ENCODE measurements at places on chromosomes 13 and 19.

- peak; percentile 70 for DNase-seq
These were observed 8.8 kb upstream of the BBC3 start for GRCh38 chr19:47239610-47240296.

DNA sequence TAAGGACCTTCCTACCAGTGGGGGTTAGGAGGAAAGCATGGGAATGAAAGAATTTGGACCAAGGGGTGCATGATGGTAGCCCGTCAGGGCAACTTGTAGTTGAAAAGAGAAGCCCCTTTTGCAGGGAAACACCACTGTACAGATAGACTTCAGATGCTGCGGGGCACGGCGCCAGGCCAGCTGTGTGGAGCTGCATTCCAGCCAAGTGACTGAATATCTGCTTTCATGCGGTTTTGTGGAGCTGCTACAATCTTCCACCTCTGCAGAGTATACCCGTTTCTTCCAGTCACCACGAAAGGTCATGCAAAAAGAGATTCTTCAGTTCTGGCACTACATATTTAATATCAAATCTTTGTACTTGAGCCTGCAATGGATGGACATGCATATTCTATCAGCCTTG, 104.7 kb downstream of the RGCC start:
- no peak for DNase-seq

- DNase-seq: no peak
These were observed 1563.2 kb upstream of the MIR17HG start for GRCh38 chr13:89784161-89784809.

DNA sequence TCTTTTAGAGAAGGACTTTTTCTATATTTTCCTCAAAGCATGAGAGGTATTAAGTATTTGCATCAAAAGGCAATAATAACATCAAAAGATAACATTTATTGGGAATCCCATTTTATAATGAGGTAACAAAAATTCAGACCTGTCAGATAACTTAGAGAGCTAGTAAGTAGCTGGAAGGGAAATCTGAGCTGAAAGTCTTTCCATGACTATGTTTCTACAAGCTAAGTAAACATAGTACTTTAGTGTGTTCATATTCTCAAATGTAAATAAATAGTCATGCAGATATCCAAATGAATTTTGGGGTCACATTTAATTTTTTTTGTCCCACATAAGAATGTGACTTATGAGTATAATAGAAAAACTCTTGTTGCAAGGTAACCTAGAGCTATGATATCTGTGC, 87.3 kb upstream of the FBXL3 start:
- DNase-seq: no peak

DNA sequence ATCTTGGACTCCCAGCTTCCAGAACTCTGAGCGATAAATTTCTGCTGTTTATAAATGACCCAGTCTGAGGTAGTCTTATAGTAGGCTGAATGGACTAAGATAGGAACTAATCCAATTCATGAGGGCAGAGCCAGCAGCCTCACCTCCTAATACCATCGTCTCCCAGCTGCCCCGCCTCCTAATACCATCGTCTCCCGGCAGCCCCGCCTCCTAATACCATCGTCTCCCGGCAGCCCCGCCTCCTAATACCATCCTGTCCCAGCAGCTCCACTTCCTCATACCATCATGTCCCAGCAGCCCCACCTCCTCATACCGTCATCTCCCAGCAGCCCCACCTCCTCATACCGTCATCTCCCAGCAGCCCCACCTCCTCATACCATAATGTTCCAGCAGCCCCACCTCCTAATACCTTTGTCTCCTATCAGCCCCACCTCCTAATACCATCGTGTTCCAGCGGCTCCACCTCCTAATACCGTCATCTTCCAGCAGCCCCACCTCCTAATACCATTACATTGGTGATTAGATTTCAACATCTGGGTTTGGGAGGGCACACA, 2.4 kb upstream of the ARGLU1 start:
- peak; percentile 56 for DNase-seq

DNA sequence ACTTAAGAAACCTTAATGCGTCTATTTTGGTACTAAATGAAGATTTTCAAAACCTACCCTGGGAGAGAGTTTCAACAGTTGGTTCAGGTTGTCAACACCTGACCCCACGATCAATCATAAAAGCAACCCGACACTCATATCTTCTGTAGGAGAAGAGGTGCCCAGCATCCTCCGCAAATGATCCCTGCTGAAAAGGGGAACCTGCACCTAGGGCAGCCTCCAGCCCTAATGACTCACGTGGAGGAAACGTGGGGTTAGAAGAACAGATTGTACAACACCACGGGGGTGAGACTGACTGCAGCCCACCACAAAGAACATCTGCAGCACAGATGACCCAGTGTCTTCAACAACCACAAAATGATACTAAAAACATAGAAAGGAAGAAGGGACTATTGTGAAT, 116.3 kb downstream of the RAB20 start:
- DNase-seq: no peak

DNA sequence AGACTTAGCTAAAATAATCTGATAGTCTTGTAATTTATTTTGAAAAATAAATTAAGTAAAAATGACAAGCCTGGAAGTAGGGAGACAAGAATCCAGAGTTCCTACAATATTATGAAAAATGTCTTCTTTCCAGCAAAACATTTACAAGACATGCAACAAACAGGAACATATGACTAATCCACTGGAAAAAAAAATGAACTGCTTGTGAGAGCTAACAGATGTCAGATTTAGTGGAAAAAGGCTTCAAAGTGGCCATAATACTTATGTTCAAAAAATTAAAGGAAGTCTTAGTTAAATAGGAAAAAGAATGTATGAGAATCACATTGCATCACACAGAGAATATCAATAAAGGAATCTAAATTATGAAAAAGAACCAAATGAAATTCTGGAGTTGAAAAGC, 2082.0 kb upstream of the PCDH20 start:
- no peak for DNase-seq

DNA sequence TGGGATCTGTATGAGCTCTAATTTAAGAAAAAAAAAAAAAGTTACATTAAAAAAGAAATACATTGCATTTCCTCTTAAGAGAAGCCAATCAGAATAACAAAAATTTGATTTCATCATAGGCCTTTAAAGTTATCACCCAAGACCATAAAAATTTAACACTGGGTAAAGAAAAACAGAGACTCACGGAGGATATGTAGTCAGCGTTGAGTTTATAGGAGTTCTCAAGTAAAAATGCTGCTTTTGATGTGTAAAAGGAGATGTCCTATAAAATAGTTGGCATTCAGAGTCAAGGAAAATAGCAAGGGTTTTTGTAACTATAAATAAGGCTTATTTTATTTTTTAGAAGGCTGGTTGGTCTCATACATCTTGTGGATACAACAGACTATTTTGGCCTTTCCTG, 191.1 kb downstream of the EFNB2 start:
- no peak for DNase-seq

GRCh38 chr13:97401421-97401820, 32.5 kb upstream of the RAP2A start:
- DNase-seq: no peak

DNA sequence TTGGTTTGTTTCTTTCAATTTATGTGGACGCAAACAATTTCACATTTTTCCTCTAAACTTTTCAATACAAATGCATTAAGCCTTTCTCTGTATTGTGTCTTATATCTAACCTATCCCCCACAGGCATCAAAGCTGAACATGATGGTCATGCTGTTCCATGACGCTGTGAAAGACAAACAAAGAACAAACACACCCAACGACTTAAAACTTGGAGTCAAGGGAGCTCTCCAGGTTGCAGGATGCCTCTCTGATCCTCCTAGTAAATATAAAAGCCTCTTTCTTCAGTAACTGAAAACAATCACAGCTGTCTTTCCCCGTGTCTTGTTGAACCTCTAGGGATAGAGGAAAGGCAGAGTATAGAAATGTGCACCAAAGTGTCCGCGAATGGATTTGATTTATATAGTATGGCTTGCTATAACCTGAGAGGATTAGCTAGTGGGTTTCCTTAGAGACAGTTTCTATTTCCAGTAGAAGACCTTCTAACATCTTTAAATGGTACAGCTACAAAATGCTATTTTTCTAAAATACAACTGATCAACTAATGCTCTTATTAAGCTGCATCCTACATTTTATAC, 43.1 kb downstream of the PCDH9 start:
- no peak for DNase-seq

DNA sequence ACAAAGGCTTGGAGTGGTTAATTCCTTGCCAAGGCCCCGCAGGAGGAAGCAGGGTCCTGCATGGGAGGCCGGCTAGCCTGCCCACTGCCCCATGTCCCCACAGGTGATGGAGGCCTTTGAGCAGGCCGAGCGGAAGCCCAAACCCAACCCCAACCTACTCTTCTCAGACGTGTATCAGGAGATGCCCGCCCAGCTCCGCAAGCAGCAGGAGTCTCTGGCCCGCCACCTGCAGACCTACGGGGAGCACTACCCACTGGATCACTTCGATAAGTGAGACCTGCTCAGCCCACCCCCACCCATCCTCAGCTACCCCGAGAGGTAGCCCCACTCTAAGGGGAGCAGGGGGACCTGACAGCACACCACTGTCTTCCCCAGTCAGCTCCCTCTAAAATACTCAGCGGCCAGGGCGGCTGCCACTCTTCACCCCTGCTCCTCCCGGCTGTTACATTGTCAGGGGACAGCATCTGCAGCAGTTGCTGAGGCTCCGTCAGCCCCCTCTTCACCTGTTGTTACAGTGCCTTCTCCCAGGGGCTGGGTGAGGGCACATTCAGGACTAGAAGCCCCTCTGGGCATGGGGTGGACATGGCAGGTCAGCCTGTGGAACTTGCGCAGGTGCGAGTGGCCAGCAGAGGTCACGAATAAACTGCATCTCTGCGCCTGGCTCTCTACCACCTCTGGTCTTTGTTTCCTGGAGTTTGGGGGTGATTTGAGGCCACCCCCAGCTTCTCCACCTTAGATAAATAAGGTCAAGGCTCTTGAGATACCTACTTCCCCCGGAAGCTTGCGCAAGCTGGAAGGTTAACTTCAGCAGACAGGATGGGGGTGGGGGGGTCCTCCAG, 2.6 kb downstream of the B3GNT8 start:
- DNase-seq: no peak

DNA sequence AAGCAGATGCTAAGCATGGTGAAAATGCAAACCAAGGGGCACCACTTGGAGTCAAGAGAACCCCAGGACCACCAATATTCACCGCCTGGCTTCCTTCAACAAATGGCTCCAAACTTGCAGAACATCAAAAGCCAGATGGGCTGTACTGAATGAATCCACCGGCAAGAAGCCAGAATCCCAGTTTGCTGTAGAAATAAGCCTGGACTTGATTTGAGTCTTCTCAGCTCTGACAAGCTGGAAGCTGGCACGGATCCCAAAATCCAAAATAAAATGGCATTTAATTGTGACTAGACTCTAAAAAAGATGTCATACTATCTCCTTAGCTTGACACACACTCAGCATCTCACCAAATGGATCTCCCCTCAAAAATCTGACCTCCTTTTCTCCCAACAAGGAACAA, 11.9 kb downstream of the EFNB2 start:
- no peak for DNase-seq

DNA sequence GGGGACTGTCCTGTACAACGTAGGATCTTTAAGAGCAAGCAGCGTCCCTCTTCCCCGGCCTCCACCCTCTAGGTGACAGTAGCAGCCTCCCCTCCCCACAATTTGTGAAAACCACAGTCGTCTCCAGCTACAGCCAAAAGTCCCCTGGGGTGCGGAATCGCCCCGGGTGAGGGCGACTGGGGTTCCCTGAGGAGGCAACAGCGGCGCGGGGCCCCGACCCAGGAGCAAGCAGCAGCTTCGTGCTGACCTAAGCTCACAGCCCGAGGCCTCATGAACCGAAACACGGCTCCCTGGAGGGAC, 322 bp downstream of the ZNF558 start:
- no peak for DNase-seq

DNA sequence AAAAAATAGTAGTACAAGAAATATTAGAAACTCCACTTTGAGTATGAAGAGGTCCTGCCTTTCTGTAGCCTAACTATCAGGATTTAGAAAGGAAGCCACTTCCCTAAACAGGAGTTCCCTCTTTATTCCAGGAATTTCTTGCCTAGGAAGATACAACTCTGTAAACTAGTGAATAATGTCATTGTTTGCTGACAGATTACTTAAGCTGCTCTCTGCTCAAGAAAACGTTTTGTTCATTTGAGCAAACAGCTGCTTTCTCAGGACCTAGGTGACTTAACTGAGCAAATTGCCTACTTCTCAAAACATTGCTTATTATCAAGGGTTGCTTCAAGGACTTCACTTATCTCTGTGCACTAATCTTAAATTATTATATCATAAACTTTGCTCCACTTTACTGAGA, 1419.4 kb upstream of the SLC10A2 start:
- no peak for DNase-seq

DNA sequence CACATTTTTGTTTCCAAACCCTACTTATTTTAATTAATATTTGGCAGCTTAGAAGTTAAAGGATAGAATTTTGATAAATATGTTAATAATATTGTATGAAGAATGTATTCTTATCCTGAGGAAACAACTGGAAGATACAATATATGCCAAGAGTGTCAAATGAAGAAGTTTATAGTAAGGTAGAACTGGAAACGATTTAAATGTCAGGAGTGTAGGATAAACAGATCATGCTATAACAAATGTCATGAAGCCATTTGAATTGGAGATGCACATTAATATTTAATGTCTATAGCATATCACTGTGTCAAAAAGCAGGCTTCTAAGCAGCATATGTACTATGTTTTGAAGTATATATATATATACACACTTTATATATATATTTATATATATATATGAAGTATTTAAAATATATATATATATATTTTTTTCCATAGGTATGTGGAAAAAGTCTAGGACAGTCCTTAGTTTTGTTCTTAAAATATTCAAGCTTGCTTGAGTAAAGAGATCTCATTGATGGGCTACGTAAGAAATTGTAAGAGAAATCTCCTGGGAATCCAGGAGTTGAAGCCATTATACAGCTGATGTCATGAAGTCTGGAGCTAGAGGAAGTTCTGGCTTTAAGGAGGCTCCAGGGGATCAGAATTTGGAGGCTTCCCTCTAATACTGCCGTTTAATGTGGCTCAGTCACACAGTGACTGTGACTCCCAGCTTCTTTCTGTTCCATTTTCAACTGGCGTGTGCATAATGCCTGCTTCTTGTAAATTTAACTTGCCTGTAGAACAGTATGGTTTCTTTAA, 79.9 kb upstream of the MYCBP2 start:
- DNase-seq: no peak

DNA sequence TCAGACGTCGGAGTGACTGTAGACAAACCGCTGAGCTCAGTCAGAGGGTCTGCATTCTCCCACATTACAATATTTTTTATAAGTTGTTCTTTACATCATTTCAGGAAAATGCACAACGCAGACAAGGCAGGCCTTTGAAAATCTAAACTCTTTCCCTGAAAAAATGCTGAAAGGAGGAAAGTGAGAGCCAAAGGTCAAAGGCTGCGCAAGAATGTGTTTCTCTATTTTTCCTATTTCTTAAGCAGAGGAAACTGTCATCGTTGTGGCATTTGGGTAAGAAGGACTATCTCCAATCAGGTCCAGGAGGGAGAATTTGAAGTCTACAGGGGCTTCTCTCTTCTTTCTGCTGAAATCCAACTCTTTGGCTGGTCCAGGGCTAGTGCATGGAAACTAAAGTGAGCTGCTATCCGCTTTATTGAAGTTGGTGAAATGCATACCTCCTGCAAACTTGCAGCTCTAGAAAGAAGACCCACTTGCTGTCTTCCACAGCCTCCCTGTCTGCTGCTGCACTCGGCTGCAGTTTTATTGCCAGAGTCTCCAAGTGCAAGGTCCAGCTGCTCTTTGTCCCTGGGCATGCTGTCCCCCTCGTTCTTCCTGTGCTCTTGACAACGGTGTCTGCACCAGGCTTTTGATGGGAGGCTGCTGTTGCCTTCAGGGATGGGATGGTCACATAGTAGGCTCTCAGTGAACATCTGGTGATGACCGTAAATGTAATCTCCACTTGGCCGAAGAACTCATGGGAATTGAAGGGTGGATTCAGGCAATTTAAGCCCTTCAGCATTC, 31.2 kb downstream of the ZNF536 start:
- DNase-seq: no peak

GRCh38 chr13:109371066-109371465, 415.3 kb downstream of the IRS2 start:
- no peak for DNase-seq

Measured in effector memory CD4-positive, alpha-beta T cell (primary cell).